ENCODE measurements at places on chromosomes 6 and 20.

DNA sequence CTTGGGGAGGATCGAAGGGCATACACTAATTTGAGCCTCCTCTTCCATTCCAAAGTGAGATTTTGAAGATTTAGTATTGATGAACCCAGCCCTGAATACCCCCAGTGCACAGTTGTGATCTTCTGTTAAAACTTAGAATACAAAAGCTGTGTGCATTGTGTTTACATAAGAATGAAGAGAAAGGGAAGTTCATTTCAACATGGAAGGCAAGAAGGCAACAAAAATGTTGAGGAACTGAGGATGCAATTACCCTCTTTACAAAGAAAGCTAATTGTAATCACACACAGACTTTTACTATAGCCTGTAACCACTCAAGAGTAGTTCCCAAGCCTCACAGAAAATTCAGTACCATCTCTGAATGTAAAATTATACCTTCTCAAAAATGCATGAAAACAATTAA is 49.3 kb downstream of the GFOD1 start:
- no peak for DNase-seq

DNA sequence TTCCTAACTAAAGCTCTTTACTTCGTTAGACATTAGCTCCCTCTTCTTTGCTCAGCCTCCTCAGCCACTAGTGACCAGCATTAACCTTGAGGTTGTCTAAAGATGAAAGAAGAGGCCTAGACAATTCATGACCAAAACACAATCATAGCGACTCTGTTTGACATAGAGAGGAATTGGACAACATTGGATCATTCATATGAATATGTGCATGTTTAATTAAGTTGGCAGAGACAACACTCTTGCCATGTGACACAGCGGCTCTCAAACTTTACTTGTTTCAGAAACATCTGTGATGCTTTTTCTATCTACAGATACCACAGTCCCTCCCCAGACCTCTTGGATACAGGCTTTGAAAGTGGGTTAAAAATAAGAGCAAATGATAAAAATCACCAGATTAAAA is 81.7 kb downstream of the LINC00237 start:
- DNase-seq = no peak

DNA sequence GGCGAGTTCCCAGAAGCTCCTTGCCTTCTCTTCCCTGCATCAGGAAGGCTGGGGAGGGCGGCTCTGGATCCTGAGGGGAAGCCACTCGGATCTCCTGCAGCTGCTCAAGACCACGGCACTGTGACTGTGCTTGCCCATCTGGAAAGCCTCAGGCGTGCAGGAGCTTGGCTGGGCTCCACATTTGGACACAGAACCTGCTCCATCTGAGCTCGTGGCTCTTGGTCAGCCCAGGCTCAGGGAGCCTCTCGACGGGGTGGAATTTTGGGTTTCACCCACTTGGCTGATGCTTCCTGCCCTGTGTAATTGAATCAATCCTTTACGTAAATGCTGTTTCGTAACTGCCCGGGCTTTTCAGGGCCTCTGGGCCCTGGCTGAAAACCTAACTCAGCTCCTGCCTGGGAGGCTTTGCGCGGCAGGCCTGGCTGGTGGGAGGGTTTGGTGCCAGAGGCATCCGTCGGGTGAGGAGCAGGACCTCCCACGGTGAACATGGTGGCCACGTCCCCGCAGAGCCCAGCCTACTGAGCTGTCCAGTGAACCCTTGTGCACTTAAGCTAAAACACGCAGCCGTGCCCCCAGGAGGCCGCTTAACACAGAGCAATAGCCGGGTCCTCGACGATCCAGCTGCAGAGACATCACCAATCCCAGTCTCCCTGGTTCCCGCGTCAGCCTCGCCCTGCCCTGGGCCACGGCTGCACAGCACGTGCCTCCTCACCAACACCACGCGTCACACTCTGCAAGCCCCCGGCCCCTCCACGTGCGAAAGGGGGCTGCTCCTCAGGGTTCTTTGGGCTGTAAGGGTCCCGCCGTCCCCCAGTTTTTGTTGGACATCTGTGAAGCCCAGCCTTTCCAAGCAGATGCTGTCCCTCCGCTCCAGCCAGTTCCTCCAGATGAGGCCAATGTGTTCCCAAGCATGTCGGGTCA is 241.0 kb downstream of the DLL1 start:
- DNase-seq = no peak

DNA sequence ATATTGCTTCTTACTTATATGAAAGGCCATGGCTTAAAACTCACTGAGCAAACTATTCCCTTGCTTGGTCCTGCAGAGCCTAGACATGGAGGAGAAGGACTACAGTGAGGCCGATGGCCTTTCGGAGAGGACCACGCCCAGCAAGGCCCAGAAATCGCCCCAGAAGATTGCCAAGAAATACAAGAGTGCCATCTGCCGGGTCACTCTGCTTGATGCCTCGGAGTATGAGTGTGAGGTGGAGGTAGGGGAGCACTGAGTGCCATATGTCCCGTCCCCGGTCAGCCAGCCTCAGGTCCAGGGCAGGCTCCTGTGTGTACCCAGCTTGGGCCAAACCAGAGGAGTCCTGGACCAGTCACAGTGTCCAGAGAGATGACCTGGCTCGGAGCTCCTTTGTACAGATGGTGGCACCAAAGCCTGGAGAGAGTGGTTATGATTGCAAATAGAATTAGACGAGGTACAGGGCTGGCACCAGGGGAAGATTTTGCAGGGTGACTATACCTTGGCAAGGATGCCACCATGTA is 21.0 kb downstream of the EPB41L1 start:
- no peak for DNase-seq

DNA sequence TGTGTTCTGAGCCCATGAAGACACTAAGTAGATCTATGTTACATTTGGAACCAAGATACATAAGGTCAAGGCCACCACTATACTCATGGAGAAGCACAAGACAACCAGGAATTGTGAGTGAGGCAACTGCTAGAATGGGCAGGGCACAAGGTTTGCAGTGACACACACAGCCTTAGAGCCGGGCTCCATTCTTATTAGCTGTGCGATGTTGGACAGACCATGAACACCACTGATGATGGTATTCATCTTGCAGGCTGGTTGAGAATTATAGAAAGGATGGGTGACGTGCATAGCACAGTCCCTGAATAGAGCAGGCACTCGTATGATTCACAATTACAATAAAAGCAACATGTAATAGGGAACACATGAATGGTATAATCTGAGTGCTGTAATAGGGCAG is 172.4 kb downstream of the GJA10 start:
- DNase-seq = no peak

DNA sequence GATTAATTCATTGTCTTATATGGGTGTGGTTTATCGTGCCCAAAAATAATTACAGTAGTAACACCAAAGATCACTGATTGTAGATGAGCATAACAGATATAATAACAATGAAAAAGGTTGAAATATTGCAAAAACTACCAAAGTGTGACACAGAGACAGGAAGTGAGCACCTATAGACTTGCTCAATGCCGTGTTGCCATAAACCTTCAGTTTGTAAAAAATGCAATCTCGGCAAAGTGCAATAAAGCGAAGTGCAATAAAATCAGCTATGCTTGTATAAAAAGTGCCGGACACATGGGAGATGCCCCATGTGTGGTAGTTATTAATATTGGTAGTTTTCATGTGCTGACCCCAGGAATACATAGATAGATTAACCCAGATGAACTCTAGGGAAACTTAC is 192.6 kb downstream of the NRN1 start:
- DNase-seq = no peak

GRCh38 chr6:12791371-12791770 is 74.8 kb downstream of the PHACTR1 start:
- no peak for DNase-seq

- no peak for DNase-seq
Measured at GRCh38 chr6:135814043-135814442, 37.5 kb upstream of the PDE7B start.
